ENCODE measurements at places on chromosomes 6 and 20.

DNA sequence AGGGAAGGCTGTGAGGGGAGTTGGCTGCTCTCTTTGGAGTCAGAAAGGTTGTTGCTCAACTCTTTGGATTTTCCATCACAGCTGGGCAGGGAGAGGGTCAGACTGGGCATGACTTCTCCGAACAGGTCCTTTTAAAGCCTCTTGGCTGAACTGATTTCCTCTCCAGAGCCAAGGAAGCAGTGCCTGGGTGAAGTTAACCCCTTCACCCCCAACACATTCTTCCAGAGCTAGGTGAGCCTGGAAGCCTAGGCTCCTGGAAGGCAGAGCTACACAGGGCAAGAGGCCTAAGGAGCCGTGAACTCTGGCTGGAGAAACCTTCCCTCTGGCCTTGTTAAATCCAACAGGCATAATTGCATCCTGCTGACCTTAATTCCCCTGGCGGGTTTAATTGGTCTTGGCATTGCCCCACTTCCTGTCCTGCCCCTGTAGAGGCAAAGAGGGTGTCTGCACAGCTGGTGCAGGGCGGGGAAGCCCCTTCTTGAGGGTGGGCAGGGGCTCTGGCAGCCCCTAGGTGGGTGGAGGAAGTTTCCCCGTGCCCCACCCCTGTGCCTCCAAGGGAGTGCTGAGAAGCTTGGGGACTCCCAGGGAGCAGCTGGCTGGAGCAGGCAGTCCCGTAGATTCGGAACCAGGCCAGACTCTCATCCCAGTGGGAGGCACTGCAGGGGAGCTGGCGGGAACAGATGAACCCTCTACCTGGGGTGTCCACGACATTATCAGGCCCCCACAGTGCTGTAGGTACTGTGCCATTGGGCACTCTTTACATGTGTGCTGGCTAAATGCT is 3.6 kb upstream of the MYLK2 start:
- peak; percentile 36 for DNase-seq

DNA sequence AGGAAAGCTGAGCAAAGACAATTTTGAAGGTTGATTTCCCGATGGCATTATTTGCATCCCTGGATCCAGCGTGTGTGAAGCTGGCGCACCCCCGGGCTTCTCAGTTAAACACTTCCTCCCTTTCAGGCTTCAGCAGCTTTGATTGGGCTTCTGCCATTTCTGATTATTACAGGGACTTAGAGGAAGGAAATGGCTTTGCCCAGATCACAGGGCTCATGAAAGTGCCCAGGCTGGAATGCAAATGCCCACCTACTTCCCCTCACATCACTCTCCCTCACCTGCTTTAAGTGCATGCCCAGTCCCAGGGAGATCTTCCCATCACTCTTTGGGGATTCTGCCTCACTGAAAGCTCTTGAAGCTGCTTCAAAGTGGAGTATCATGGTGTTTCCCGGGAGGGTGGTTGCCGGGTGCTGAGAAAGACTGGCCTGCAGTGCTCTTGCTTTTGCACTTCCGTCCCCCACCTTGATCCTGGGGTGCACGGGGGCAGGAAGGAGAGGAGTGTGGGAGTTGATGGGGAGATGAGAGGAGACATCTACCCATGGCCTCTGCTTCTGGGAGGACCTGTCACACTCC is 28.3 kb downstream of the PHACTR3 start:
- no peak for DNase-seq

DNA sequence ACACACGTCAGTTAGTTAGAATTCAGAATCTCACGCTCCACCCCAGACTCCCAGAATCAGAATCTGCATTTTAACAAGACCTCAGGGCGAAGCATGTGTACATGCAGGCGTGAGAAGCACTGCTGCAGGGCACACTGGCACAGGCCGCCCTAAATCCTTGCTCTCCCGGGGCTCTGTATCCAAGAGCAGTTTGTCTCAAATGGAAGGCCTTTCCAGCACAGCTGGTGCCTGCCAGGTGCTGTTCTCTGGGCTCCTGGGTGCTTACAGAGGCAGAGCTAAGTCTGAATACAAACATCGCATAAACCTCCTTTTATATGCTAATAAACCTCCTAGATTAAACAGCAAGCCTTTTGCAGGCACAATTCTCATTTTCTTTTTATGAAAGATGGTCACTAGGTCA is 119.1 kb upstream of the CD93 start:
- DNase-seq = no peak

- DNase-seq = peak; percentile 12
Observed at GRCh38 chr6:42448927-42449659, 2.6 kb downstream of the TRERF1 start.

DNA sequence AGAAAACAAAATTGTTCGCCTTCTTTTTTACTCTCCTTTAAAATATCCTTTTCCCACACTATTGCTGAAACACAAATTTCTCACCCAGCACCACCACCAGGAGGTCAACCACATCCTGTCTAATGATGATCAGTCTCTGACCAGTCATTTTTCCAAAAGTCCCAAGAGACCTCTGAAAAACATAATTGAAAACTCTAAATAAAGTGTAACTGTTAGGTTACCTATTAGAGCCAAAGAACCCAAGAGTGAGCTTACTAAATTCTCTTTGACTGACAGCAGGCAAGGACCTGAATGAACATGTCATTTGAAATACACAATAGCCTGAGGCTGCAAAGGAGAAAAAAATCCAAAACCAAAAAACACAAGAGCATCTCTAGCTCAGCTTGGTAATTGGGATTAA is 735.4 kb downstream of the CBLN4 start:
- DNase-seq = no peak

GRCh38 chr6:170151321-170151771 is 139.5 kb downstream of the DLL1 start:
- DNase-seq = no peak

All from amniotic epithelial cell (primary cell).